ENCODE measurements at places on chromosomes 13 and 19. TPM values are rescaled to one million over a fixed set of nuclear protein-coding genes. Genes with fewer than 3 reads are reported as not detected.

DNA sequence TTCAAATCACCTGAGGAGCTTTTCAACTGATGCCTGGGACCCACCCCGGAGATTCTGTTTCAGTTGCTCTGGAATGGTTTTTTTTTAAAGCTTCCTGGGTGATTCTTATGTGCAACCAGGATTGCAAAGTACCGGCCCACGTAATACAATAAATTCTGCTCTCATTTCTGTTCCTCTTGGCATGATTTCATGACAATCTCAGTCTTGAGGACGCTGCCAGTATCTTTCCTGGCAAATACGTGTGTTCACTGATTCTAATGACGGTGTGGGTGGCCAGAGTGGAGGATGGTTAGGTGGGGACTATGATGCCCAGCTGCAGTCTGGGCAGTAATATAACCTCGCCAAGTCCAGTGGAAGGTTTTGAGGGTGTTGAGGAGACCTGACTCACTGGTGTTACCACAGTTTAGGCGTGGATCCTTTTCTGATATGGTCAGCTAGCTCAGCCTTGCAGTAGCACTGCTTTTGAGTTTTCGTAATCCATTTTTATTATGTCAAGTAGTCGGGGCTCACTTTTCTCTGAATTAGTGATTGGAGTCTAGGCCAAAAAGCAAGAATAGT, 49.4 kb downstream of the FAM124A start:
- DNase-seq: no peak

- no peak for DNase-seq
Observed at GRCh38 chr19:40395956-40396355, 6.0 kb upstream of the HIPK4 start.

DNA sequence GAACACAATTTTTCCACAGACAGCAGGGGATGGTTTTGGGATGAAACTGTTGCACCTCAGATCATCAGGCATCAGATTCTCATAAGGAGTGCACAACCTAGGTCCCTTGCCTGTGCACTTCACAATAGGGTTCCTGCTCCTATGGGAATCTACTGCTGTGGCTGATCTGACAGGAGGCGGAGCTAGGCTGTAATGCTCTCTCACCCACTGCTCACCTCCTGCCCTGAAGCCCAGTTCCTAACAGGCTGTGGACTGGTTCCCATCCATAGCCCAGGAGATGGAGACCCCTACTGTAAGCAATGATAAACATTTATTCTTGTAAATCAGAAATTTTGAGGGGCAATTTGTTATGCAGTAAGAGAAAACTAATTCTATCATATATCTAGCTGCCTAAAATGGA, 1234.7 kb downstream of the SLITRK1 start:
- DNase-seq: no peak

- DNase-seq: no peak
Observed at GRCh38 chr19:44623080-44623479, 9.7 kb downstream of the IGSF23 start.

GRCh38 chr13:38685974-38686576, 802 bp upstream of the FREM2 start:
- no peak for DNase-seq

GRCh38 chr13:51556740-51557139, 27.5 kb upstream of the WDFY2 start:
- no peak for DNase-seq

DNA sequence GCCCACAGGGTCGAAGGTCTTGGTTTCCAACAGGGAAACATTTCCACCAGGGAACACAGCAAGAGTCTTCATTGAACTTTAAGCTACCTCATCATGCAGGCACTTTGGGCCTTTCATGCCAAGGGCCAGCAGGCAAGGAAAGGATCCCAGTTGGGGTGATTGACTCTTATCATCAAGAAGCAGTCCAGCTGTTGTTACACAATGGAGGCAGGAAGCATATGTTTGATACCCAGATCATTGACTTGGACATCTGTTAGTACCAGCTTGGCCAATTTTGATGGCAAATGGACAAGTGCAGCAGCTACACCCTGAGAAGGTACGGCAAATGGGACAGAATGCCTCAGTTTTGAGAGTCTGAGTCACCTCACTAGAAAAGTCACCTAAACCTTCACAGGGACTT, 10.9 kb upstream of the RCBTB1 start:
- no peak for DNase-seq

GRCh38 chr13:30872276-30872594, 33.8 kb upstream of the MEDAG start:
- DNase-seq: no peak

The SULT2A1 gene
- not detected for total RNA-seq

The APOC4 gene
- total RNA-seq: not detected

The SIGLEC14 gene
- not detected for total RNA-seq

The LILRB5 gene
- not detected for total RNA-seq

The FAAP24 gene
- total RNA-seq: 5.4 TPM

The POMP gene
- 82.6 TPM for total RNA-seq

The DACT3 gene
- 18.7 TPM for total RNA-seq

The PEAK3 gene
- 0.38 TPM for total RNA-seq

The ANKLE1 gene
- total RNA-seq: 0.57 TPM

The SAMD1 gene
- 48.8 TPM for total RNA-seq

All from chondrocyte (in vitro differentiated cells).